H1 (cell line): ENCODE measurements at places on chromosomes 2 and 18. TPM values are rescaled to one million over a fixed set of nuclear protein-coding genes. Genes with fewer than 3 reads are reported as not detected.

The ALLC gene
- not detected in 2 replicates for total RNA-seq

The SOX11 gene
- 55.6 and 56.5 TPM in 2 replicates for total RNA-seq

The SULT1C3 gene
- not detected in 2 replicates for total RNA-seq

The CXCR4 gene
- 1.3 and 1.8 TPM in 2 replicates for total RNA-seq

GRCh38 chr18:56988022-56988421, 158.9 kb upstream of the BOD1L2 start:
- H3K4me1 ChIP-seq = peaks cover 6% of the 10 kb centered on the region
- no peak overlapping the region for H3K4me3 ChIP-seq
- no peaks in the 10 kb centered on the region for H3K27me3 ChIP-seq
- H3K36me3 ChIP-seq = no peaks in the 10 kb centered on the region

- DNase-seq = no peak
- H3K27me3 ChIP-seq = no peaks in the 10 kb centered on the region
- no peak overlapping the region for H3K4me3 ChIP-seq
- no peak overlapping the region for H3K27ac ChIP-seq
Measured at GRCh38 chr2:120783371-120783791, 47.7 kb downstream of the GLI2 start.

GRCh38 chr2:47897883-47898731, 8.2 kb downstream of the FBXO11 start:
- no peak overlapping the region for H3K27ac ChIP-seq
- H3K4me3 ChIP-seq = no peak overlapping the region
- H3K36me3 ChIP-seq = no peaks in the 10 kb centered on the region
- no peaks in the 10 kb centered on the region for H3K27me3 ChIP-seq

GRCh38 chr2:207867056-207867455, 97.3 kb upstream of the FZD5 start:
- H3K36me3 ChIP-seq = no peaks in the 10 kb centered on the region
- no peaks in the 10 kb centered on the region for H3K27me3 ChIP-seq
- no peak for DNase-seq
- H3K4me1 ChIP-seq = no peaks in the 10 kb centered on the region
- H3K4me3 ChIP-seq = no peak overlapping the region

DNA sequence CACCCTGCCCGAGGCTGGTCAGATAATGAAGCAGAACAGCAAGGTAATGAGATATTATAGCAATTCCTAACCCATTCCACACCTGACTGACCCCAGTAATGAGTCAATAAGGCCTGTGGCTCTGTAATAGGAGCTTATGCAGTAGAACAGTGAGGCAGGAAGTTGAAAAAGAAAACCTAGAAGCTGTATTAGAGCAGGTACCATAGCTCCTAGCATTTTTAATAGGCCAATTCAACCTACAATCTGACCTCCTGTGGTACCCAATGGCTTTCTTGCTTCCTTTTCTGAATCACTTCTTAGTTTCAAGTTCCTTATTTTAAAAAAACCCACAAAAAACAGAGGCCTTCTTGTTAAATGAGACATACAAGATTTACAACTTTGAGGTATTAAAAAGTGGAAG, 43.6 kb upstream of the MAP2 start:
- H3K27me3 ChIP-seq = no peaks in the 10 kb centered on the region
- no peaks in the 10 kb centered on the region for H3K4me1 ChIP-seq
- DNase-seq = no peak
- H3K36me3 ChIP-seq = no peaks in the 10 kb centered on the region
- no peak overlapping the region for H3K4me3 ChIP-seq

DNA sequence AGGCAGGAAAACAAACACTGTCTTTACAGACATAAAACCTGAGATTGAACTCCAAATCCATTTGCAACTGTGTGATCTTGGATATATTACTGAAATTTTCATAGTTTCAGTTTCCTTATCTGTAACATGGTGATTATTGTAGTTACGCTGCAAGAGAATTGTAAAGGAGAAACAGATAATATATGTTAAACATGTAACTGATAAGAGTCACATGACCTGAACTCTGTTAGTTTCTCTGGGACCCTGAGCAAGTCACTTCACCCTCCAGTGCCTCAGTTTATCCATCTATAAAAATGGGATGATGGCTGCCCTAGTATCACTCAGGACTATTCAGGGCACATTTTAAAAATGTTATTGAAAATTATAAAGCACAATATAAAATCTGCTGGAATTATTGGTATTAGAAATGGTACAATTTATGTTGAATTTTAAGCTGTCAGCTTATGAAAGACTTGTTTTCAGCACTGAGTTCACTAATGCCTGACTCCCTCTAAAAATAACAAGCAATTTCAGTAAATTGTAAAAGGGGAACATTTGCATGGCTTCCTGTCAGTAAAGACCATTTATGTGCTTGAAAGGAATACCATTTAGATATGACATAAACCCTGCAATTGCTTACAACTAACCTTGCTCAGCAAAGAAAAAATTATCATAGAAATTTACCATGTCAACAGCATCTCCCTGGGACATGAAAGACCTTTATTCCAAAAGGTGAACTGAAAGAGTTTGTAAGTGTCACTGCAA, 393.5 kb downstream of the RAD51AP2 start:
- no peaks in the 10 kb centered on the region for H3K36me3 ChIP-seq
- no peak overlapping the region for H3K27ac ChIP-seq
- no peak overlapping the region for H3K4me3 ChIP-seq
- H3K4me1 ChIP-seq = no peaks in the 10 kb centered on the region
- no peak for DNase-seq

DNA sequence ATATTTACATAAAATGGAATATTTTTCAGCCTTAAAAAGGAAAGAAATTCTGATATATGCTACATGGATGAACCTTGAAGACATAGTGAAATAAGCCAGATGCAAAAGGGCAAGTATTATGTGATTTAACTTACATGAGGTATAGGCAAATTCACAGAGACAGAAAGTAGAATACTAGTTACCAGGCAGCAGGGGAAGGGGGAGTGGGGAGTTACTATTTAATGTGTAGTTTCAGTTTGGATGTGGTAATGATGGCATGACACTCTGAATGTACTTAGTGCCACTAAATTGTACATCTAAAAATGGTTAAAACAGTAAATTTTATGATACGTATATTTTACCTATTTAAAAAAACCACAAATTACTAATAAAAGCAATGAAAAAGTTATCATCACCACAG, 12.1 kb downstream of the METTL4 start:
- no peaks in the 10 kb centered on the region for H3K4me1 ChIP-seq
- H3K36me3 ChIP-seq = peaks cover 3% of the 10 kb centered on the region; the same call in 1 of the 2 replicates
- no peaks in the 10 kb centered on the region for H3K27me3 ChIP-seq
- H3K4me3 ChIP-seq = no peak overlapping the region
- no peak overlapping the region for H3K27ac ChIP-seq
- DNase-seq = no peak

GRCh38 chr2:130825231-130825965, 11.3 kb upstream of the ARHGEF4 start:
- no peak overlapping the region for H3K4me3 ChIP-seq
- no peak overlapping the region for H3K27ac ChIP-seq
- H3K27me3 ChIP-seq = no peaks in the 10 kb centered on the region
- H3K4me1 ChIP-seq = no peaks in the 10 kb centered on the region
- DNase-seq = no peak

DNA sequence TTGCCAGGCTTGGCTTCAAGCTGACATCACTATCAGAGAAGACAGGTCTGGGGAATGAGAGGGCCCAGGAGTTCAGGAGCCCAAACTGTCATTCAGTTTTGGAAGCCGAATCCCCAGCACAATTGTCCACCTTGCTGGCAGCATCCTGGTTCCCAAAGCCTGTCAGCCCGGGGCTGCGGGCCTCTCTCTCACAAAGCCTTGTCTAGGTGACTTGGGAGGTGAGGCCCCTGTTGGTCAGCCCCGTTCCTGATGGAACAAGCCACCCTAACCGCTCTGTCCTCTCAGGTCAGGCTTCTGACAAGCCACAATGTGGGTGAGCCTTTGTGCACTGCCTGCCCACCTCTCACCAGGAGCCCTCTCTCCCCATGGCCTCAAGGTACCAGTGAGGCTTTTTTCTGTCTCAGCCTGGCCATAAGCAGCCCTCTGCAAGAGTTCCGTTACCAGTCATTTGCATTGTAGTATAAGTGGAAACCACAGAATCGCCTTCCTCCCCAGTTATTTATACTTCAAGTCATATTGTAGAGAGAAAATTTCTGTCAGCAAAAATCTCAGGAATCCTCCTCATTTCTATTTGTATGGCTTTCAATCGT, 100.6 kb downstream of the MSH2 start:
- H3K27me3 ChIP-seq = no peaks in the 10 kb centered on the region
- H3K36me3 ChIP-seq = peaks cover 7% of the 10 kb centered on the region; the same call in 1 of the 2 replicates
- H3K4me1 ChIP-seq = no peaks in the 10 kb centered on the region
- H3K27ac ChIP-seq = no peak overlapping the region
- DNase-seq = no peak

DNA sequence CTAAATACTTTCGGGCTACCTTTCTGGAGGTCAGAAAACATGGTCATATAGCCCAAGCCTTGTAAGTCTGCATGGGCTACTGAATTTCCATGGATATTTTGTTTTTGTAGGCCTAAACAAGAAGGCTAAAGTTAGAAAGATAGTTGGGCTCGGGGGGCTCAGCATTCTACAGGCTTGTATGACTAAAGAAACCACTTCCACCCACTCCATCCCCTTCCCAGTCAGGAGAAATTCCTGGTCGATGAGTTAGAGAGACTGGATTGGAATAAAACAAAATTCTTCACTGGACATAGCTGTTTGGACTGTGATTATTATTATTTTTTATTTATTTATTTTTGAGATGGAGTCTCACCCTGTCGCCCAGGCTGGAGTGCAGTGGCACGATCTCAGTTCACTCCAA, 539.4 kb upstream of the TNP1 start:
- no peaks in the 10 kb centered on the region for H3K36me3 ChIP-seq
- no peak for DNase-seq
- no peaks in the 10 kb centered on the region for H3K27me3 ChIP-seq

GRCh38 chr18:7141287-7141686, 23.7 kb upstream of the LAMA1 start:
- no peaks in the 10 kb centered on the region for H3K27me3 ChIP-seq
- no peak for DNase-seq
- no peak overlapping the region for H3K27ac ChIP-seq
- no peaks in the 10 kb centered on the region for H3K4me1 ChIP-seq
- H3K36me3 ChIP-seq = no peaks in the 10 kb centered on the region

DNA sequence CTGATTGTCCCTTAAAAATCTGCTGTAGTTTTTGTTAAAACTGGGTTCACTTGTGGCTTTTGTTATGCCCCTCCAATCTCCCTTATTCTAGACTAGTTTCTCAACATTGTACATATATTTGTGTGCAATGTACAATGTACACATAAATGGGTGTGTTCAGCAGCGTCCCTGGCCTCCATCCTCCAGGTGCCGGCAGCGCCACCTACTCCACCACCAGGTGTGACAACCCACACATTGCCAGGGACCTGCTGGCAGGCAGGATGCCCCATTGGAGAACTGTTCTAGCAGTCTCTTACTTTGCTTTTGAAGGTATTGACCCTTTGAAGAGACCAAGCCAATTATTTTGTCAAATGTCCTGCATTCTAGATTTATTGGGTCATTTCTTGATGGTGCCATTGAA, 75.4 kb downstream of the SH3RF3 start:
- no peaks in the 10 kb centered on the region for H3K27me3 ChIP-seq
- H3K27ac ChIP-seq = no peak overlapping the region
- H3K36me3 ChIP-seq = no peaks in the 10 kb centered on the region
- no peak for DNase-seq

DNA sequence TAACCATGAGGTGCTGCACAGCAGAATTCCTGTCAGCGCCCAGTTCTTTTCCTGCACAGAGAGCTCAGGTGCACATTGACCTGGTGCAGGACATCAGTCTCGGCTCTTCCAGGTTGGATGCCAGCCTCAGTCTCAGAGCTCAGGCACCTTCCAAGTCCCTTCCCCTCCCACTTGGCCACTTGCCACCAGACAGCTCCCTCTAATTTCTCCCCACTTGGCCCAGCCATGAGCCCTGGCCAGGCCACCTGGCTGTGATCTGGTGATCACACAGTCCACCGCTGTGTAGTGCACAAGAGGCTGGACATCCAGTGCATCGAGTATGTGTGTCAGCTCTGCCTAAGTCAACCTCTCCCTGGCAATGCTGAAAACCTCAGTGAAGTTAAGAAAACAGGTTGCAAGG, 336.6 kb upstream of the MYT1L start:
- H3K4me1 ChIP-seq = no peaks in the 10 kb centered on the region
- no peak for DNase-seq
- no peaks in the 10 kb centered on the region for H3K36me3 ChIP-seq

DNA sequence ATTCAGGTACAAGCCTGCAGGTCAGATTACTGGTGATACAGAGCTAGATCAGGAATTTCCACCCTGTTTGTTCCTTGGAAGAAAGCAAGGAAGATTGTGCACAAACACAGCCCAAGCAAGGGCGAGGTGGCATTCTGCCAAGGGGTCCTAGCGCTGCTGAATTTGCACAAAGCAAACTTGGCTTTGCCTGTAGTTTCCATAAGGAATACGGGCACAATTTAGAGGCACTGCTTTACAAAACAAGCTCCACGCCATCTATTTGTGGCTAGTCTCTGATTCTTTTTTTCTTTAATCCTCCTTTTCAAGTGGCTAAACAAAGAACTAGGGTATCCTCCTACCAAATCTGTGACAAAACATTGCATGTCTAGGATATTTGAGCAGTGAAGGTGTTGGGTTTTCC, 195.5 kb upstream of the ACVR2A start:
- H3K4me3 ChIP-seq = no peak overlapping the region
- no peak overlapping the region for H3K27ac ChIP-seq
- no peak for DNase-seq
- H3K27me3 ChIP-seq = no peaks in the 10 kb centered on the region

- H3K4me1 ChIP-seq = peaks cover 14% of the 10 kb centered on the region
- H3K36me3 ChIP-seq = peaks cover 4% of the 10 kb centered on the region; the same call in 1 of the 2 replicates
- H3K27ac ChIP-seq = no peak overlapping the region
Measured at GRCh38 chr2:54598347-54599325, 124.8 kb upstream of the EML6 start.

GRCh38 chr18:12455496-12455895, 47.8 kb downstream of the PRELID3A start:
- no peak overlapping the region for H3K4me3 ChIP-seq
- no peak for DNase-seq
- H3K27ac ChIP-seq = no peak overlapping the region

DNA sequence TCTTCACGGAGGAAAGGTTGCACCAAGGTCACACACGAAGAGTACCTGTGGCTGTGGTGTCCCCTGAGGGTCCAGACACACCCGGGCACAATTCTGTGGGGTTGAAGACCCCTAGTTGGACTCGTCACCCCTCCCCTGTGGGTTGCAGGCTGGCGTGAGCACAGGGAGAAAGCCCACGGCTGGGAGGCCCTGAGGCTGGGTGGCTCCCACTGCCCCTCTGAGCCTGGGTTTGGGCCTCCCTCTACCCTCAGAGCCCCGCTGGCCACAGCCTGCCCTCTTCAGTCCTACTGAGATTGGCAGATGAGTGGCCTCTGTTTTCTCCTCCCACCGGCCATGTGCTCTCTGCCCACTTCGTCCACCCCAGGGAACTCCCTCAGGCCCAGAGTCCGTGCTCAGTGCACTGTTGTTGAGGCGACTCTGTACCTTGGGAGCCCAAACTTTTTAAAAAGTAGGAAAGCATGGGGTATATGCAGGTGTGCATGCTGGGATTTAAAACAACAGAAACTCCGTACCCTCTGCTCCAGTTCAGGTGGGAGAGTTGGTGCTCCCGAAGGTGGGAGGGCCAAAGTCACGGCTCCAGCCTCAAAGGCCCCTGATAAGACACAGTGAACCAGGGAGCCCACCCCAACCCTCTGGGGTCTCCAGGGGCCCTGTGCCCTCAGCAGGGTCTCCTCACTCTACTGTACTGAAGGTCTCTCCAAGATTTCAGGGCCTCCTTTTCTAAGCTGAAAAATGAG, 19.1 kb downstream of the RAMP1 start:
- H3K27me3 ChIP-seq = no peaks in the 10 kb centered on the region
- H3K4me3 ChIP-seq = no peak overlapping the region
- no peak overlapping the region for H3K27ac ChIP-seq
- H3K36me3 ChIP-seq = no peaks in the 10 kb centered on the region
- H3K4me1 ChIP-seq = no peaks in the 10 kb centered on the region; the same call in none of the 2 replicates
- peak; percentile 47 for DNase-seq
